ENCODE measurements at places on chromosomes 5 and 9.

DNA sequence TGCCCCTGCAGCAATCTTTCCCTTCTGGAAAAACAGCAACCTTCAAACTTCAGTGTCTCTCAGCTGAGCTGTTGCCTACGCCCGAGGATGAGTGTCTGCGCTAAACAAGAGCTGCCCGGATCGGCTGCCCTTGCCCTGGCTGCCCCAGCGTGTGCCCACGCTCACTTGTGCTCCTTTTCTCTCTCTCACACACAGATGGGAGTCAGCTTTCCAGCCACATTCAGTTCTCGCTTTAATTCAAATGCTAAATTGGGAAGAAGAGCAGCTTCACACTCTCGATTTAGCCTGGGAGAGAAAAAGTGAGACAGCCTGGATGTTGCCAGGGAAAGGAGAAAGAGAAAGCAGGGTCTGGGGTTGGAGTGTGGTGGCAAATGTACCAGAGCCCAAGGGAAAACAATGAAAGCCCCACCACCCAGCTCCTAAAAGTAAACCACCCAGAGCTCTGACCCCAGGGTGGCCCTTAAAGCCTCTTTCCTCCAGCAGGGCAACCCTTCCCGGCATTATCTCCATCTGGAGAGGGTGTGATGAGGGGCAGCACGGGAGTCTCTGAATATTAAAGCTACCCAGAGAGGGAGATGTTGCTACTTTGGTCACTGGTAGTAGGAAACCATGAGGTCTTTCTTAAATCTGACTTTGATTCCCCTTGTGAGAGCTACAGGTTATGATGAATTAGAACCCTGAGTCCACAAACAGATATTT lies 9.9 kb upstream of the EGR1 start:
- no peak for DNase-seq

DNA sequence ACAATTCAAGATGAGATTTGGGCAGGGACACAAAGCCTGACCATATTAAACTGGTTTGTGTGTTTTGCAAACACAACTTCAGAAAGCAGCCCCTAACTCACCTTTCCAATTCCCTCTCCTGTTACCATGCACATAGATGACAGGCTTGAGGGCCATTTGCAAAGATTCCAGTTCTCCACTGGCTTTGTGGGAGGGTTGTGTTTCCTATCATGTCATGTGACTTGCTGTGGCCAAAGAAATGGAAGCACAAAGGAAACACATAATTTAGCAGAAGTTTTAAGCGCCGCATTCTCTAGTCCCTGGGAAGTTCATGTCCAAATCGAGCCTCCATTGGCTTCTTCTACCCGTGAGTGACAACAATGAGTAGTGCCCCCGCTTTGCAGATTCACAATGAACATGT lies 57.9 kb upstream of the CDH6 start:
- DNase-seq: no peak

GRCh38 chr9:92950359-92950955 lies 3.1 kb downstream of the FGD3 start:
- no peak for DNase-seq

DNA sequence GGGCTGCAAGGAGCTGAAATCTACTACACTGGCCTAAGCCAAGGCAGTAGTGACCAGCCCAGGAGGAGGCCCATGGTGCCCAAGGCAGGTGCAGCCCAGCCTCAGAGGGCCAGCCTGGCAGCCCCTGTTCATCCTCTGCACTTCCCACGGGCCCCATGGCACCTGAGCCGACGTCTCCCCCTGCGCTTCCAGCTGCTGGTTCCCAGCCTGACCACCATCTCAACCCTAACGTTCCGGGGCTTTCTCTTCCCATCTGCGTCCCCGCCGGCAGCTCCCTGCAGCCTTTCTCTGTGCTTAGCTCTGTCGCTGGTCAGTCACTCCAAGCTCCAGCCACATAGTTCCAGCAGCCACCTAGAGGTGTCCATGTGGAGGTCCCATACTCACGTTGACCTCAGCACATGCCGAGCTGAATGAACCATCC lies 105.5 kb upstream of the LMX1B start:
- DNase-seq: no peak

DNA sequence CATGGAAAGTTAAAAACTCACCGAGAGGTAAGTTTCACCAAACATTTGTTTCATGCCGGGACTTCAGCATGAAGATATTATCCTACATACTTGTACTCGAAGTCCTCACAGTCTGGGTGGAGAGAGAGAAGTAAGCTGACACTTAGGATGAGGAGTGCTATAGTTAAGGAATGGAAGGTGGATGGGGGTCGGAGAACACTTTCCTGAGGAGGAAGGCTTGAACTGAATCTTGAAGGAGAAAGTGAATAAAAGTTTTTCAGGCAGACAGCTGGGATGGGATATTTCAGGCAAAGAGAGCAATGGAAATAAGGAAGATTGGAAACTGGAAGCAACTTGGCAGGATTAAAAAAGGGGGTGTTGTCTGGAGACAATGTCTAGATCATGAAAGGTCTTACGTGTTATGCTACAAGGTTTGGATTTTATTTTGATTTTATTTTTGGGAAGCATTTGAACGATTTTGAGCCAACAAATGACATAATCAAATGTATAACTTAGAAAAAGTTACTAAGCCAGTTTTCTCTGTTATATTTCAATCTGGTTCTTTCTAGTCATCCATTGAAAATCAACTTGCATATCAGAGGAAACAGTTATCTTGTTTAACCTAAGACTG lies 167.1 kb downstream of the PAM start:
- DNase-seq: no peak

Data from H54 (cell line).